ENCODE measurements at places on chromosomes 7 and 10.

DNA sequence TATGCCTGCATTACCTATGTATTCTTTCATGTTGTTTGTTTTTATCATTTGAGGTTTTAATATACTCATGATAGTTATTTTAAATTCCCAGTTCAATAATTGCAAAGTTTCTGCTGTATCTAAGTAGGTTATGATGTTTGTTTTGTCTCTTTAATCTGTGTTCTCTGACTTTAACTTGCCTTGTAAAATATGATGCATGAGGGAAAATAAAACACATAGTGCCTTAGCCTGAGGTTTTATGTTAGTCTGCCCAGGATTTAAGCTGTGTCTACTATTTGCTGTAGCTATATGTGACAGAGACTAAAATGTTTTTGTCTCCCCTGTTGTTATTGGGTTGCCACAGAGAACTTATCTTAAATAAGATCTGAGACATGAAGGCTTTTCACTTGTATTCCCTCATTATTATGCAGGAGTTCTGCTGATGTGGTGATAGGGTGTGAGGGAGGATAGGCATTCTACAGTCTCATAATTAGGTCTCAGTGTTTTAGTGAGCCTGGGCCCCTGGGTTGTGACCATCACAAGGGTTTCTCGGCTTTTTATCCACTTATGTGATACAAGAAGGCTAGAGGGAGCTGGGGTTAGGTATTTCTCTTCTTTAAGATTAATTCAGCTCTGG, 582.5 kb downstream of the CNTNAP2 start:
- no peak for DNase-seq

GRCh38 chr7:112757337-112757736, 32.9 kb downstream of the TMEM168 start:
- DNase-seq, result no peak

GRCh38 chr10:72593963-72594362, 31.9 kb downstream of the MICU1 start:
- DNase-seq, result no peak

DNA sequence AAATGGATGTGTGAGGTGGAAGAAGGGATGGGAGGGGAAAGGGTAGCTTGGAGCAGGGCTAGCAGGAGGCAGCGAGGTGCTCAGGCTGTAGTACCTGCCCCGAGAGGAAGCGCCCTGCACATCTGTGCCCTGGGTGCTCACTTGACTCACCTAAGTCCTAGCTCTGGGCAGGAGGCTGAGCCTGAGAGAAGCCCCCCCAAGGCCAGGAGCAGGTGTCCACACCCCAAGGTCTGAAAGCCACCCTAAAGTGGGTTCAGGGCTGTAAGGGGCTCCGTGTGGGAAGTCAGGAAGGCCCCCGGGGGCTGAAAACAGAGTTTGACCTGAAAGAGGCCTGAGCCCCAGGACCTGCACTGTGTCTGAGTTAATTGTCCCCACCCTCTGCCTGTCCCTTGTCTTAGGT, 95.8 kb upstream of the PODXL start:
- DNase-seq, result no peak

- no peak for DNase-seq
These were observed 2.7 kb downstream of the CAV1 start for GRCh38 chr7:116527521-116527920.

DNA sequence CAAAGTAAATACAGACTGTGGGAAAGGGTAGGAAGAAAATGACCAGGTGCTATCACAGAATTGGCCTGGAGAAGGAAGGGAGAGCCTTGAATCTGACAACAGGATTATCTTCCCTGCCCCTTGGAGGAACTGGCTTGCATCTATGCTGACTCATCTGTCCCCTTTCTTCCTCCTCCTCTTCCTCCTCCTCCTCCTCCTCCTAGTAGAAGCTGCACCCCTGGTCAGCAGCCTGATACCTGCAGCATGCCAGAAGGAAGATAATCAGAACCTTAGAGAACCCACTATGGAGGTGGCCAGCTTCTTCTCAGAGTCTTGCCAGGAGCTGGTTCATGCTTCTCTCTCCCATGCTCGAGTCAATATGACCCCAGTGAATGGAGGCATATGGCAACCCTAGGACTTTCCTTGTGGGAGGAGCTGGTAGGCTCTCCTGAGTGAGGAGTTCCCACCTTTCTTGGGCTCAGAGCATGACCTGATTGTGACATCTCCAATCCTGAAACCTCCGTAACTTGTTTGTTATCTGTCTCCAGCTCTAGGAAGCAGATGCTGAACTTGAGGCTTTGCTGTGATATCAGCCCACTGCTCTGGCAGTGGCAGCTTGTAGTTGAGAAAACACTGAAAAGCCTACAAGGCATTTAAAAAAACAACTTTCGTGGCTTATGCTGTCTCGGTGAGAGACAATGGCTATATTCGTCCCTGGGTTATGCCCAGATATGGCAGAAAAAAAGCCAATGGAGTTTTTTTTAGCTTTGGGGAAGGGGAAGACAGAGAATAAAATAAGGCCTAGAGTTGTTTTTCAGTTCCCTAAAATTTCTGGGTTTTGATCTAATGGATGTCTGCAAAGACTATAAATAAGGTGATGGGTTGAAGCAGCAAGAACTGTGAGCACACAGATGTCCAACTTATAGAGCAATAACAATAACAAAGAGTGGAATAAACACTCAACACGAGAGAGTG, 60.6 kb downstream of the CDHR3 start:
- DNase-seq, result no peak

- no peak for DNase-seq
These were observed 103.6 kb upstream of the PDSS1 start for GRCh38 chr10:26593896-26594295.

DNA sequence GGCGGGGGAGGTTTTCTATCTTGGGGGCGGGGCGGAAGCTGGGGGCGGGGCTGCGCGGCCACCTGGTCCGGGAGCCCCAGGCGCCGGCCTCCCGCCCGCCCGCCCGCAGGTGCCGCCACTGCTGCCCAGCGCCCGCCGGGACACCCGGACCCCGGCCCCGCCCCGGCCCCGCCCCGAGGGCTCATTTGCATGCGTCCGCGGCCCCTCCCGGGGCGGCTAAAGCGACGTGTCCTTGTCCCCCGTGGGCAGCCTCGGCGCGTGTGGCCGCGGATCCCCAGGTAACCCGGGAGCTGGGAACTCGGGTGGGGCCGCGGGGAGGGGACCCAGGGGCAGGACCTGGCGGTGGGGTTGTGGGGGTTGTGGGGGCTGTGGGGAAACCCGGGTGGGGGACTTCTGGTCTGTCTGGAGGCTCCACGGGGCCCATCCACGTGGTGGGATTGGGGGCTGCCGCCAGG, at the start of gene BHLHA15:
TSS of gene BHLHA15 (plus strand) at position 219 of the 455 bp plus-strand sequence. CDS start 871 bp downstream, outside the sequence.
- no peak for DNase-seq

- no peak for DNase-seq
These were observed 965 bp upstream of the AGAP3 start for GRCh38 chr7:151085329-151085690.

DNA sequence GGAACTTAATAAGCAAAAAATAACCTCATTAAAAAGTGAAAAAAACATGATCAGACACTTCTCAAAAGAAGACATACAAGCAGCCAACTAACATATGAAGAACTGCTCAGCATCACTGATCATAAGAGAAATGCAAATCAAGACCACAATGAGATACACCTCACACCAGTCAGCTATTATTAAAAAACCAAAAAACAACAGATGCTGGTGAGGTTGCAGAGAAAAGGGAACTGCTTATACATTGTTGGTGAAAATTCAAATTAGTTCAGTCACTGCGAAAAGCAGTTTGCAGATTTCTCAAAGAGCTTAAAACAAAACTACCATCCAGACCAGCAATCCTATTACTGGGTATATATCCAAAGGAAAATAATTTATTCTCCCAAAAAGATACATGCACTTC, 513.3 kb downstream of the MDFIC start:
- no peak for DNase-seq

DNA sequence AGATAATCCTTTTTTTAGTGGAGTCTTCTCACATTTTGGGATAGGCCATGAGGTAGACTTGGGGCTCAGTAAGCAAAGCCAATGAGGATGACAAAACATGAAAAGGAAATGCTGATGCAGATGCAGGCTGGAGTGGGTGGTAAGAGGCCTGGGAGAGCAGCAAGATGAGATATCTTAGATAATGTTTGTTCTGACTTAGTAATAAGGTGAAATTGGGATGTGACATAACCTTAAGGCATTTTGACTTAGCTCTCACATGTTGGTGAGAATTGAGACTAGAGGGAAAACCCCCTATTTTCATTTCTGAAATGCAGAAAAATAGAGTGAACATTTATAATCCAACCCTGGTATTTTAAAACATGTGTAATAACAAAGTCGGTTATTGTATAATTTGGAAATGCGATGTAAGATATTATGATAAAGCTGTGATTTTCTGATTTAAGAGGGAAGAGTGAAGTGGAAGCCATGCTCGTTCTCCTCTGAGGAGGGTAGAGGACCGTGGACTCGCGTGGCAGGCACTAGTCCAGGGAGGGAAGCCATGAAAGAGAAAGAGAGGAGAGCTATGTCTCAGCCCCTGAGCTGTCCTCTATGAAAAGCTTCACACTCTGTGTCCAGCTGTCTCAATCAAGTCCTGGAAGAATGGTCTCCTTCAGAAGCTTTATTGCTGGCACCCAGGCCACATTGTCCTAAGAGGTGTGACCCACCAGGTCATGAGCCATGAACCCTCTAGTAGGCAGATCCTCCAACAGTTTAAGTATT, 57.3 kb downstream of the ST7 start:
- DNase-seq, result no peak

- DNase-seq, result no peak
These were observed 38.5 kb downstream of the BNIP3 start for GRCh38 chr10:131943021-131943814.

- no peak for DNase-seq
These were observed 205.7 kb downstream of the PARD3 start for GRCh38 chr10:34609287-34609940.

DNA sequence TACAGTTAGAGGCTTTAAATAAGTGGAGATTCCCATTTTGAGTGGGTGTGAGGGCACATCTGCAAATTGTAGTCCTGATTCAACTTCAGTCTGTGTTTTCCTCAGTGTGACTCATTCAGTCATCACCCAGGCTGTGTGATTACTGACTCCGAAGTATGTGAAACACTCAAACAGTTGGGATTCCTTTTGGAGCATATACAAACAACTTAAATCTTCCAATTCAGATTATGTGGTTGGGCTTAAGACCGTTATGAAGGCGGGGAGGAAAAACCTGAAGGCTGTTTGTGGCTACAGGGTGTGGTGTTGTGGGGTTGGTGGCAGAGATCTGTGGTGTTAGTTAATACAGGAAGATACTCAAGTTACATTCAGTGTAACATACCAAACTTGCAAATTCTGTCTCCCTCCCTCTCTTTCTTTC, 259.7 kb upstream of the FERD3L start:
- DNase-seq, result peak; percentile 92

- DNase-seq, result peak; percentile 34
These were observed 31.7 kb downstream of the ZNF775 start for GRCh38 chr7:150410680-150411346.

DNA sequence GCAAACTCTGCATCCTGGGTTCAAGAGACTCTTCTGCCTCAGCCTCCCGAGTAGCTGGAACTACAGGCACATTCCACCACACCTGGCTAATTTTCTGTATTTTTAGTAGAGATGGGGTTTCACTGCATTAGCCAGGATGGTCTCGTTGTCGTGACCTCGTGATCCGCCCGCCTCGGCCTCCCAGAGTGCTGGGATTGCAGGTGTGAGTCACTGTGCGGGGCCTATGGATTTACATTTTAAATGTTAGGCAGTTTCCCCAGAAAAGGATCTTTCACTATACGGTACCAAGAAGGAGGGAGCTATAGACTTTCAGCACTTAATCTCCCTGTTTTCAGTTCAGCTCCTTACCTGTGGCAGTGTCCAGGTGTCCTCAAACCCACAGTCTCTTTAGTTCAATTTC, 50.8 kb downstream of the SIRT1 start:
- DNase-seq, result no peak

GRCh38 chr10:32893434-32893833, 64.6 kb downstream of the ITGB1 start:
- no peak for DNase-seq

DNA sequence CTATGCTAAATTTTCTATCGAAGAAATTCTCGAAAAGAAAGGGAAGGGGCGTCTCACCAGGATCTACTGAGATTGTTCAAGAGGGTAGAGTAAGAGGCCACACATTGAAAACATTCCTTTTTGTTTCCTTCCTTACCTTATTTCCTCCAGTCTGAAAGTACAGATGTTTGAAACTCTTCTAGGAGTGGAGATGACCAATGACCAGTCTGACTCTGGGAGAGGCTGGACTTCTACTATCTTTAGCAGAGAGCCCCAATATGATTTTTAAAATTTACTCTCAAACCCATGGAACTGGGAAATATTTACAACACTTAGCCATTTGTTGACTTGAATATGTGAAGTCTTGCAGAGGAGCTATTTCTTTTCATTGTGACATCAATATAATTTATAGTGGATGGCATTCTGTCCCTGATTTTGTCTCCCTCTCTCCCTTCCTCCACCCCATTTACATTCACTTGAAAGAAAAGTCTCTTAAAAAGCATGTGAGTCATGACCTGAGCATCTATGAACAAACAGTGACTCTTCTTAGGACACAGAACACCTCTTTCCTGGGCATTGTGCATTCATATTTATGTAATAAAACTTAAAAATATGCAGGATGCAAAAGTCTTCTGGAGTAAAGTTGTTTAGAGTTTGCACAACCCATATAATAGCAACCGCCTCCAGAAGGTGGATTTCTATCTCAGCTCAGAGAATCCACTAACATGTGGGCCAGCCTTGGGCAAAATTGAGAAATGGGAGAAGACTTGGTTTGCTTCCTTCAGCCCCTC, 31.2 kb upstream of the BMPER start:
- DNase-seq, result no peak

GRCh38 chr10:61635471-61635870, 27.3 kb upstream of the CABCOCO1 start:
- no peak for DNase-seq

DNA sequence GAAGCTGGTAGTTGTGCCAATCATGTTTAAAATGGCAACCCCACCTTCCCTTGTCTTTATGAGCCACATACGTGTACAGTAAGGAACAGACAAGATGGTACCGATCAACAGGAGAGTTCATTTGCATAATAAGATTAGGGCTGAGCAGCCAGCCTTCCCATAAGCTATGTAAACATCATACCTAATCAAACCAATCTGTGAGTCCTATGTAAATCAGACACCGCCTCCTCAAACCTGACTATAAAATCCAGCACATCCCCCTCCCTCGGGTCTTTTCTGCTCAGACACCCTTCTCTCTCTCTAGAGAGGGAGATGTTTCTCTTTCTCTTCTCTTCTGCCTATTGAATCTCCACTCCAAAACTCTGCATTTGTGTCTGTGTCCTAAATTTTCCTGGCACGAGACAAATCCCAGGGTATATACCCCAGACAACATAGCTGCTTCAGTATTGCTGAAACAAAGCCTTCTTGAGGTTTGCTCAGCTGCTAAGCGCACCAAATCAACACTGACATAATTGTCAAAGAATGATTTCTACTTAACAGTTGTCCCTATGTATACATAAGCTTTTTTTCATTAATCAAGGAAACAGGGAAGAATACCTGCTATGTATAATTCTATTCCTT, 279.2 kb downstream of the THSD7A start:
- DNase-seq, result no peak

DNA sequence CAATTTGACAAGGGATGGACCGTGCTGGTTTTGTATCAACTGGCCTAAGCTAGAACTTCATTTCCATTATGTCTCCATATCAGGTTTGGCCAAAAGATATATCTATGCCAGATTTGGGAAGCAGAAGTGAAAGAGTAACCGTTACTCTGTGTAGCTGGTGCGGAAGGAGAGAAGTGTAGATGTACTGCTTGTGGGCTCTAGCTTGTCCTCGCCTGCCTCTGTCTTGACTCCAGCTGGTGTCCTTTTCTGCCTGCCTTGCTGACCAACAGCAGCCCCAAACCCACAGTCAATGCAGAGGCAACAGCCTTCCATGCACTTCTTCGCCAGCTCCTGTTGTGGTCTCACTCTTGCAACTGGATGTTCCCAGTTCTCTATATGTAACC, 128.5 kb downstream of the KIF20B start:
- DNase-seq, result no peak
